ENCODE measurements at places on chromosomes 7 and 10.

- DNase-seq: no peak
Observed at GRCh38 chr10:97131666-97132065, 54.1 kb downstream of the SLIT1 start.

DNA sequence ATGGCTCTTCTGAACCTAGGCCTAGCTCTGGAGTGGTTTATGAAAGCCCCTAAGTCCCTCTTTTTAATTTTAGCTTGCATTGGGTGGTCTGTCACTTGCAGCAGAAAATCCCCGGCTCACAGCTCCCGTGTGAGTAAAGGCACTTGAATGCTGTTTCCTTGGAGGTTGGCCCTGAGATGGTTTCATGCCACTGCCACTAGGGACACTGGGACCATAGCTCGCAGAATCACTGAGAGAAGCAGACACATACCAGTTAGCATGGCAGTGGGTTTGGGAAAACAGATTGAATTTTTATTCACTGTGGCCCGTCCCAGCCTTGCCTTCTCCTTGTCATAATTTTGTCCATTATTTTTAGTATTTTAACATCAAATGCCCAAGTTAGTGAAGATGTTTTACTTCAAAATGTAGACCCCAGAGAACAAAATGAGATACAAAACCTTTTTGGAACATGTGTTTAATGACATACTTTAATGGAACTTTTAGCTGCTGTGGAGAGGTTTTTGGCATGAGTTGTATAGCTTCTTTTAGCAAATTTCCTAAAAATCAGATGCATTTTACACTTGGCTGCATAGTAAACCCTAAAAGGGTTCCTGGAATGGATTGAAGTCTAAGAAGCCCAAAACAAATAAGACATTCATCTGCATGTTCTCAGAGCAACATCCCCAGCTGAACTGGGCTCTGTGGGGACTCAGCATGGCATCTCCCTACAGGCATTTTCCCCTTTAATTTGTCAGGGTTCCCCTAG is 259.7 kb upstream of the PITRM1 start:
- no peak for DNase-seq

DNA sequence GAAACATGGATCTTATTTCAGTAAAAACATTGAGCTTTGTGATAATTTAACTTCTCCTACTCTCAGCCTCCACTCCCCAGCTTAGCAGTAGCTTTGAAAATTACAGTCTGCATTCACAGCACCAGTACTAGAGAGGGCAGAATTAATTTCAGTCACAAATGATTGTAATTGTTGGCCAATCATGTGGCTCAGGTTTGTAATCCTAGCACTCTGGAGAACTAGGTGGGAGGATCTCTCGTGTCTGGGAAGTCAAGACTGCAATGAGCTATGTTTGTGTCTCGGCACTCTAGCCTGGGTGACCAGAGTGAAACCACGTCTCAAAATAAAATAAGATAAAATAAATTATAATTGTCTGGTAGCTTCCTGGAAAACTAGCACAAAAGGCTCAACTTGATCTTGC is 620.9 kb downstream of the TNS3 start:
- no peak for DNase-seq

DNA sequence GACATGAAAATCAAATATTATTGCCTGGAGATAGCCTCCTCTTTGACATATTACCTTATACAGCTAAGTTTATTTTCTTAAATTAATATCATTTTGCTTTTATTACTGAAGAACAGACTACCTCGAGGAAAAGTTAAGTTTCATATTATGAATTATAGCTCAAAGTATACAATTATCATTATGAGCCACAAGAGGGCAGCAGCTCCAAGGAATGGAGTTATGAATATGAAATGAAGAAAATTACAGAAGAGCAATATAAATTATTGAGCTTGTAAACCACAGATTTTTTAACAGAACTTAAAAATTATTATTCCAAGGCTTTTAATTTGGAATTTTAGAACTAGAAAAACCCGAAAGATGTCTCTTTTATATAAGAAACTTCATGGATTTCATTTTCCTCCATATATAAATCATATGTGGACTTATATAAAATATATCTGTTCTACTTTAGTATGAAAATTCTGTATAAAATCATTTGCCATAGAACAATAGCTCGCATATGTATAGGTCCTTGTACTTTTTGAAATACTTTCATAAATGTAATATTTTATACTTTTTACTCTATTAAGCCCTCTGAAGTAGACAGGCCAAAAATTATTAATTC is 40.1 kb downstream of the IQUB start:
- no peak for DNase-seq

DNA sequence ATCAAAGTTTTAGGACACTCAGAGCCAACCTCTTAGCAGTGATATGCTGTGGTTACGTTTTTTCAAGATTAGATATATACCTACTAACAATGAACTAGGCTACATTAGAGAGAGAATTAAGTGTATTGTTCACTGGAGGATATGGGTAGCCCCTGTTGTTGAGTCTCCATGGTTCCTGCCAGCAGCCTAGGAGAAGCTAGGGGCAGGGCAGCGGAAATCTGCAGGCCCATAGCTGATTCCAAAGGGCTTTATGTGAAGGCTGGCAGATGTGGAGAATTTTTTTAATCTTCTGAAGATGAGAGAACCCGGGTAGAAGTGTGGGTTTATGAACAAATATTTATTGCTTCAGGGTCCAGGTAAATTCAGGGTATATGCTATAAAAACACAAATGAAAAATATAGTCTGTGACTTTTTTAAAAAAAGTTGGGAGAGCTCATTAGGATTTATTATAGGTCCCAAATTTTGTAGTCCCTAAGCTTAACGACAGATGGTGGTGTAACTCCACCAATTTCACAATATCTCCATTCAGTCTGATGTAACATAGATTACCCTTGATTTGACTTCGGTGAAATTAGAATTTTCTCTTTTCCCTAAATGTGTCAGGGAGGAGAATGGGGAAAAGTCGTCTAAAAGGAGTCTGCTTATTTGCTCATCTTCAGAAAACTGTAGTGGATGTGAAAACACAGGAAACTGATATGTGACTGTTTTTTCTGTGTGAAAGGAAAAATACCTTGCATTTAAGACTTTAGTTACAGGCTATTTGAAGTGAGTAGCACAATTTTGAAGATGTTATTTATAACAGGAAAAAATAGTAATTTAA is 163.0 kb upstream of the PPP1R3A start:
- no peak for DNase-seq

- no peak for DNase-seq
Observed at GRCh38 chr7:117485118-117485620, 5.3 kb downstream of the CFTR start.

DNA sequence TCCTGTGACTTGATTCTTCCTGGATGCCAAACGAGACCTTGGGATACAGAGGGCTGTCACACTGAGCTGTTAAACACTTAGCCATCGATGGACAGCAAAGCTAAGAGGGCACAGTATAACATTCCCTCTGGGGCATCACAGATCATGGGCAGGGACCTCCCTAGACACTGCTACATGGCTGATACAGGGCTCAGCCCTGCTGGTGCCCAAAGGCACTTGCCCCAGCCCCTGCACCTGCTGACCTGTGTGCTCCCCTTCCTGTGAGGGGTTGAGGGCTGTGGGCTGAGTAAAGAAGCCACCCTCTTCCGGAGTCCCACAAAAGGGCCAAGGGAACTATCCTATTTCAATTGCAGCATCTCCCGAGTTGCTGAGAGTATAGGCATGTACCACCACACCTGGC is 337.9 kb downstream of the EXOC4 start:
- no peak for DNase-seq

- no peak for DNase-seq
Observed at GRCh38 chr10:50501924-50502452, 121.8 kb downstream of the SGMS1 start.

- no peak for DNase-seq
Observed at GRCh38 chr7:107909445-107909844, 18.5 kb downstream of the DLD start.

- no peak for DNase-seq
Observed at GRCh38 chr7:17586711-17587110, 288.3 kb downstream of the AHR start.

DNA sequence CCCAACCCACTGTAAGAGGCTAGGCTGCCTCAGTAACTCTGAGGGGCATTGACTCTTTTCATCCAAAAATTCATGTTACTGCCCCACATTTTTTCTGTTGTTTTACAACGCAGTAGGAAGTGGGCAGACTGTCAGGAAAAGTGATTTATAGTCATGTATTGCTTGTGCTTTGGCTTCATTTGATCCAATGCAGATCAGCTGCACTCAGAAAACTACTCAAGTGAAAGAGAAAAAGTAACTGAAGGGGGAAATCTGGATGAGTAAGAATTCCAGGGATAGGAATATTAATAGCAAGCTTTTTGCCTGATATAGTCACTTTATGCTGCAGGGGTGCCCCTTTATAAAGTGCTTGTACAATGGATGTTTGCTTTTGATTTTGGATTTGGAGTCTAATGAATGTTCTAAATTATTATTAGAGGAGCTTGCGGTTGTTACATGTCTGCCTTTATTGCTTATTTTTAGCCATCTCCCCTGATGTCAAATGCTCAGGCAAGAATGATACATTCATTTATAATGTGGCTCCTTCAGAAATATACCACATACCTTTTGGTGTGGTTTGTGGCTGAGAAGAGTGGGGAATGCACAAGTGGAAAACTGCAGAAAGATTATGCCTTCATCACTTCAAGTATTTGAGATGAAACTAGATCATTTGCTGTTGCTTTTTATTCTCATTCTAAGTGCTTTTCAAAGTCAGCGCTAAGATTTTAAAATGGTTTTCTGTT is 86.1 kb downstream of the EGFR start:
- no peak for DNase-seq

DNA sequence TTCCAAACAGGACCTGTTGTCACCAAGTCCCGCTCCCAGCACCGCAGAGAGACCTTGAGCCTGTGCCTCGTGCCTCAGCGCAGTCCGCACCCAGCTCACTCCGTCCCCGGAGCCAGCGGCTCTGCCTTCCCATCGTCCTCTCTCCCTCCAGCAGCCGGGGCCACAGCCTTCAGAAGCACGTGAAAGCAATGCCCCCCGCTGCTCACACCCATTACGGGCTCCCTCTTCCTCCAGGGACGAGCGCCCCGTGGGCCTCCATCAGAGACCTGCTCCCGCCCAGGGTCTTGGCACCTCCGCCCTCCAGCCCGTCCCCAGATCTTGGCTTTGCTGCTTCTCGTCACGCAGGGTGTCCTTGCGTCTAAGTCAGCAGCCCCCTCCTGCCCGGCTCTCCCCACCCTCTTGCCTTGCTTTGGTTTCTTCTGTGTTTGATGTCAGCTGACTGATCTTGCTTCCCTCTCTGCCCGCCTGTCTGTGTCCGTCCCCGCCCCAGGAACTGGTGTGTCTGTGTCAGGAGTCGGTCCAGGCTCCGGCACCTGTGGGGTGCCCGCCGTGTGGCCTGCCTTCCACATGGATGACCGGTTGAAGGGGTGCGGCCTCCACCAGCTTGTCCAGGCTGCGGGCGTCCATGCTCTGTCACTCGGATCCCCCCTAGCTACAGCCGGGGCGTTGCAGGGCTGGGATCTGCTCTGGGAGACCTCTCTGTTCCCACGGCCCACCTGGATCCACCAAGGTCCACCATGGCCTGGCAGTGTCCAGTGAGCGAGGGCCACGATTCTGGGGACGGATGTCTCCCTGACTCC is 61.9 kb downstream of the FOXL3 start:
- no peak for DNase-seq

Measured in anterior cingulate cortex (tissue), 58 donors.